GM12878 (cell line): ENCODE measurements at places on chromosomes 6 and 20.

GRCh38 chr20:19964289-19965265 is 52.6 kb upstream of the NAA20 start:
- no peak for DNase-seq

- DNase-seq, result no peak
These were observed 28.9 kb downstream of the SMOC2 start for GRCh38 chr6:168469926-168470325.

- DNase-seq, result no peak
These were observed 76.0 kb upstream of the NNAT start for GRCh38 chr20:37445041-37445440.

- no peak for DNase-seq
These were observed 34.0 kb upstream of the COL10A1 start for GRCh38 chr6:116159782-116160524.

GRCh38 chr20:45041464-45042337 is 59.2 kb downstream of the KCNS1 start:
- DNase-seq, result no peak

- no peak for DNase-seq
These were observed 76.8 kb downstream of the CNKSR3 start for GRCh38 chr6:154433477-154434241.

DNA sequence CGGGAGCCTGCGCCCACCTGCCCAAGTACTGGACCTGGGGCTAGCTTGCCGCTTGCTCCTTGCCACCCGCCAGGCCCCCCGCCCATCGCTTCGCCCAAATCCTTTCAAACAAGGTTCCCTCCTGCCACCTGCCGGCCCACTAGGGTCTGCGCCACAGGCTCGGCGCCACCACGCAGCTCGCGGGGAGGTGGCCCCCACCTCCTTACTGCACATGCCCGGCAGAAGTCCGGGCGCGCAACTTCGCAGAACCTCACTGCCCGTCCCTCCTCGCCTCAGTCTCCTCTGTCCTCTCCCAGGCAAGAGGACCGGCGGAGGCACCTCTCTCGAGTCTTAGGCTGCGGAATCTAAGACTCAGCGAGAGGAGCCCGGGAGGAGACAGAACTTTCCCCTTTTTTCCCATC is 11.2 kb downstream of the GNAS-AS1 start:
- no peak for DNase-seq

DNA sequence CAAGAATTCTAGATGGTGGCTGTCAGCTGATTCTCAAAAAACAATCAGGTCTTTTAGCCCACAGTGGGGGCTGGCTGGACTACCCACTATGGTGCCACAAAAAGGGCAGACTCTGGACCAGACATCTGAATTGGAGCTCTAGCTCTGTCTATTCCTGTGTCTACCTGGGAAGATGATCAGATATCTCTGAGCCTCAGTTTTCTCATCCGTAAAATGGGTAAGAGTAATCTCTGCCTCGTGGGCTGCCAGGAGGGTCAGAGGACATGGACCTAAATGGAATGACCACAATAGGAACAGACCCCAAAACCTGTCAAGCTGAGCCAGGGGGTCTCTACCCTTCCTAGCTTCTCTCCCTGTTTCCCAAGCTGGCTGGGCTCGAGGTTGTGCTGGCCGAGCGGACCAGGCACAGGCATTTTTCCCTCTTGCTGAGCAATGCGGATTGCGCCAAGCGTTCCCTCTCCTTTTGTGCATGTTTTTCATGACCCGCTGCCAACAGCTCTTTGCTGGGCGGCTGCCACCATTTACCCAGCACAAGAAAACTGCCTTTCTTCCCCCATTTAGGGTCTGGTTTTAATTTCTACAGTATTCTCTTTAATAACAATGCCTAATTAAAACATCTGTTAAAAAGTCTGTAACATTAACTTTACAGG is 74.7 kb upstream of the MAFB start:
- no peak for DNase-seq

- no peak for DNase-seq
These were observed 118.4 kb downstream of the ANKRD60 start for GRCh38 chr20:58109918-58110635.

DNA sequence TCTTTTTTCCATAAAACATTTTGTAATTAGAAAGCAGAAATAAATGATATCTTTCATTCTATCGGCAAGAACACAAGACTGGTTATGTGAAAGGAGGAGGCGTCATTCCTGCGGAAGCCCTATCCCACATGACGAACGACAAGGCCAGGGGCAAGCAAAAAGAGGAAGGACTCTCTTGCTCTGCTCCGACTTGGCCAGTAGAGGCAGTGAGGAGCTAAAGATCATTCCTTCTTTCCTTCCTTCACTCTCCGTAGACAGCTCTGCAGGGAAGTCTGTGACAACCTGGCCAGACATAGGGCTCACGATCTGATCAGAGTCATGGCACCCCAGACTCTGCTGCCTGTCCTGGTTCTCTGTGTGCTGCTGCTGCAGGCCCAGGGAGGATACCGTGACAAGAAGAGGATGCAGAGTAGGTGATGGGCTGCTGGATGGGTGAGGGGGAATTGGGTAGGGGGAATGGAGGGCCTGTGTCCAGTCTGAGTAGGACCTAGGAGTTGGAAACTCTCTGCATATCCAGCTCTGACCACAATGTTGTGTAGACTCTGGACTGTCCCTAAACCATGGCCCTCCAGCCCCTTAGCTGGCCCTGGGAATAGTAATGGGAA is at the start of gene WFDC10A:
WFDC10A (plus strand) TSS at position 244 of the 605 bp plus-strand sequence; CDS start at position 319, 75 bp downstream.
- DNase-seq, result no peak

DNA sequence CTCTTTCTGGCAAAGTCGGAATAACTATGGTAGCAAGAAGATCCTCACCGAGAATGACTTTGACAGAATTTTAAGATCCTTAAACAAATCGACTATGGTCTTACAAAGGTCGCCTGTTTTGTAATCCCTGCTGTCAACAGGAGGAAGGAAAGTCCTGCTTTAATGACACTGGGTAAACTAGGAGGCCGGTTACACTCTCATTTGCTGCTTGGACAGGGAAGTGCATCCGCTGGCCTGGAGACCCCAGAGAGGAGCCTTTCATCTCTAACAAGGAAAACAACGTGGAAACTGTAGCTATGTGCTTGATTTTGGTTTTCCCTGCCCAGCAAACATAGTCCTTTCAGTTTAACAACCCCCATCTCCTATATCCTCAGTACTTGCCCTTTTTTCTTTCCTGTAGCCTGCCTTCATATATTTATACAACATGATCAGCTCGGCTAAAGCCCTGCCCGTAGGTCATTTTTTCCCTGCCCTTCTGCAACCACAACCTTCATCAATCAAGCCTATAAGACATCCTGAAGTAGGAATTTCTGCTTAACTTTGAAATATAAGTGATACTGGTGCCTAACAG is 97.2 kb upstream of the RIN2 start:
- DNase-seq, result no peak

DNA sequence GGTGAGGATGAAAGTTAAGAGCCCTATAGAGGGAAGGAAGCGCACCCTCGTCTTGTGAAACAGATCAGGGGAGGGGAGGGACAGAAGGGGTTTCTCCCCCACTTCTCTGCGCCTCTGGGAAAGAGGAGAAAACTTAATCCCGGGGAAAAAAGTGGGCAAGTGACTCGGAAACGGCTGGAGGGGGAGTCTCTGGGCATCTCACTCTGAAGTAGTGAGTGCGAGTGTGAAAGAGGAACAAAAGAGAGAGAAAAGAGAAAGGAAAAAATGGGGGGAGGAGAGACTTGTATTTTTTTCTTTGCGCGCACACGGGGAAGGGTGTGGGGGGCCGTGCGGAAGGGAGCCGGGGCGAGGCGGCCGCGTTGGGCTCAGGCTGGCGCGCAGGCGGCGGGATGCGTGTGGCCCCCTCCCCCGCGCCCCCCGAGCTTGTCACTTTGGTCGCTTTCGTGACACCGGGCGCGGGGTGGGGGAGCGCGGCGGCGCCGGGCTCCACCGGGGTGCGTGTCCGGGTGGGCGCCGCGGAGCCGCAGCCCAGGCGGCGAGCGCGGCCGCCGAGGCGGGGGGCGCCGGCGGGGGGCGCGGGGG is 454 bp downstream of the L3MBTL3 start:
- DNase-seq, result no peak

GRCh38 chr20:57294550-57294949 is 28.1 kb upstream of the BMP7 start:
- DNase-seq, result no peak

- DNase-seq, result no peak
These were observed 15.5 kb downstream of the STX11 start for GRCh38 chr6:144165784-144166183.

DNA sequence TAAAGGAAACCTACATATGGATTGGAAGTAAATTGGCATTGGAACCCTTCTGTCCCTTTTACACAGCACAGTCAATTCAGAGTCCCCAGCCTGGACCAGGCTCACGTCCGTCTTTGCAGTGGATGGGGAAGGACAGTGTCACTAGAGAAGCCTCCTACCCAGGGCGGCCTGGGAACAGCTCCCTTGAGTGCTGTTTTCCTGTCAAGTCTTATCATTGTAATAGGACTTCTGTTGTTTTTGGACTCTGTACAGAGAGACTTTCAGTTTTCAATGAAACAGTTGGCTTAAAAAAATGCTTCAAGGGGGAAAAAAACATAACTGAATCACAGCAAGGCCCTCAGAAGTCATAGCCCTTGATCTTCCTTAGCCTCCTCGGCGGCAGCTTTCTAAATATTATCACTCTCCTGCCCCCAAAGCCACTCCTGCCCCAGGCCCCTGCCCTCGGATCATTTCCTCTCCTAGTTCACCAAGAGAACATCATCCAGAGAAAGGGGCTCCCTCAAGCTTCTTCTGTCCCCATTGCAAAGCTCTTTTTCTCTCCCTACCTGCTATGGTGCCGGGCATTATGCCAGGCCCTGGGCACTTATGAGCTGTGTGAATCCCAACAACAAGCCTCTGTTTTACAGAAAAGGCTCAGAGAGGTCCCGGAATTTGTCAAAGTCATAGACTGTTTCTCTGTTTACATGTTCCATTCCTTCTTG is 37.8 kb upstream of the CNKSR3 start:
- no peak for DNase-seq

GRCh38 chr6:88982720-88983119 is 19.3 kb upstream of the RNGTT start:
- DNase-seq, result peak; percentile 19

DNA sequence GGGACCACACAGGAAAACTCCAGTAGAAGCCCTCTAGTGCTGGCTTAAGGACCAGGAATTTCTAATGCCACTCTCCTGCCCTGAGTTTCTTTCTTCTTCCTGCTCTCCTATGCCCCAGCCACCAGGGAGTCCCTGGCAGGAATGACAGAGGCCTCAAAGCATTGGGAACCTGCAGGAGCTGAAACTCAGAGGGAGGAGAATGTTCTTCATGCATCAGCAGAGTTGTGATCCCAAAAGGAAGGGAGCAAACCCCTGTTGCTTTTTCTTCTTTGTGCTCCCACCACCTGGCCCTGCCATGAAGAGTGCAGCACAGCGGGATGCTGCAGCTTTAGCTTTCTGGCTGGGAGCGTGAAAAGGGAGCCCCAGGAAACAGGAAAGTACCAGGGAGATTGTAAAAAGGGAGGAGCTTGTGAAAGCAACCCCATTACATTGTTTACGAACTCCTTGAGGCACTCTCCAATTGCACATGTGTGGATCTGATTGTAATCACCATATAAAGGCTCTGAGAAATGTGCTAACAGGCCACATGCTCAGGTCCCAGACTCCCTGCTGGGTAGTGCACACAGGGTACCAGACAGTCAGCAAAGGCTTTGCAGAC is 34.7 kb upstream of the FKBP1A start:
- no peak for DNase-seq

- DNase-seq, result no peak
These were observed 2.4 kb upstream of the AARS2 start for GRCh38 chr6:44315516-44315915.

GRCh38 chr20:47956268-47956995 is 171.2 kb upstream of the SULF2 start:
- no peak for DNase-seq

DNA sequence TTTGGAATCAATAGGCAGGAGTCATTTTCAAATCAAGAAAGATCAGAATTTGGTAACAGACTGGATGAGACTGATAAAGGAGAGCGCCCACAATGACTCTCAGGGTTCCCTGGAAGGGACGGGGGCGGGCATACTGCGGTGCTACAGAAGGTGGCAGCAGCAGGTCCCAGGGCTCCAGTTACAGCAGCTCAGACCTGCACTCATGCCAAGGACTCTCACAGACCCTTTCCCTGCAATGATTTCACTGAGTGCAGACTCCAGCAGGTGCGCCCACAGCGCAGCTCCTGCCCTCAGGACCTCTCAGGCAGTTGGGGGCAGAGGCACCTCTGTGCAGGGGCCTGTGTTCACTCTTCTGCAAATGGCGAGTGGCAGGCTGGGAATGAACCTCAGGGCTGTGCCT is 359.8 kb downstream of the ZFAND3 start:
- DNase-seq, result no peak

GRCh38 chr6:108944707-108945680 is 96.8 kb downstream of the ARMC2 start:
- no peak for DNase-seq

DNA sequence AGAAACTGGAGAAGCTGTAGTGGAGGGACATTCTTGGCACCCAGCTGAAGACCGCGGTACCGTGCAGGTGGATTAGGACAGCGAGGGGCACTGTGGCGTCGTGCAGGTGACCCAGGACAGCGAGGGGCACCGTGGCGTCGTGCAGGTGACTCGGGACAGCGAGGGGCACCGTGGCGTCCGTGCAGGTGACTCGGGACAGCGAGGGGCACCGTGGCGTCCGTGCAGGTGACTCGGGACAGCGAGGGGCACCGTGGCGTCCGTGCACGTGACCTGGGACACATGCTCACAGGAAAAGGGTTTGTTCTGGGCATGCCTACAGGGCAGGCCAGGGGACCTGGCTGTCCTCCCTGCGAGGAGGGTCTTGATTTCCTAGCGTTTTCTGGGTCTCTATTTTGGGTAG is 29.2 kb upstream of the SMOC2 start:
- DNase-seq, result no peak

GRCh38 chr6:38460186-38460585 is 179.5 kb downstream of the BTBD9 start:
- no peak for DNase-seq

DNA sequence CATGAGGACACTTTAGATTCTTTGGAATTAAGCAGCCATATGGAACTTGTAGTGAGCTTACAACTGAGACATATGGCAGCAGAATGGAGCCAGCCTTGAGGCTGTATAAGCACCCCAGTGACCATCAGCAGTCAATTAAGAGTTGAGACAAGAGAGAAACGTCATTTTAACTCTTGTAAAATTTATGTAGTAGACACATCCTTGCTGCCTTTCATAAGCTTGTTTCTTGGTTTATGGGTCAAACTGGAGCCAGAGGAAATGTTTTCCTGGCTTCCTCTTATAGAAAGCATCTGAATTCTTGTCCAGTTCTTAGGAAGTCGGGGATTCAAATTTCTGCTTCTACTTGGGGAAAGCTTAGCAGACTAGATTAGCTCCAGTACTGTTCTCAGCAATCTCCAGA is 745.1 kb upstream of the MARCKS start:
- no peak for DNase-seq

GRCh38 chr20:23959054-23959453 is 29.5 kb downstream of the GGTLC1 start:
- DNase-seq, result no peak
